Stimulated activated CD4-positive, alpha-beta T cell treated with anti-CD3 and anti-CD28 coated beads, Interleukin-1b, Interleukin-23, amount 100 ng/mL, for 1 hour (primary cell): ENCODE measurements at places on chromosomes 4 and X.

- no peak for DNase-seq
These were observed 98.7 kb upstream of the DDIT4L start for GRCh38 chr4:100288811-100289529.

- no peak for DNase-seq
These were observed 113.2 kb downstream of the SPCS3 start for GRCh38 chr4:176432811-176433540.

DNA sequence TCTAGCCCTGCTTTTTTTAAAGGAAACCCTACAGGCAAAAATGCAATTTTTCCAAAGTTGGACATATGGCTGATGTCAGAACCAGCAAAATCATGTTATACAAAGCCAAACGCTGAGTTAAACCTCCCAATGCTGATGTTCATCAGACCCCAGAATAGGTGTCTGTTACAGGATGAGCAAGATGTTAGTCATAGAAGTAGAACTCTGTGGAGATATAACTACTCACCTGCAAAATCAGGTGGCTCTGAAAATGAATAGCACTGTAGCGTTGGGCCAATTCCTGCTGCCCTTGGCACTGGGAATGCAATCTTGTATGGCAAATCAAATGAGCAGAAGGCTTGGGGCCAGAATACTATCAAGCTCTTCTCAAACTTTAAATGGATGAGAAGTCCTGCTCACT is 634.1 kb downstream of the RPA4 start:
- no peak for DNase-seq

DNA sequence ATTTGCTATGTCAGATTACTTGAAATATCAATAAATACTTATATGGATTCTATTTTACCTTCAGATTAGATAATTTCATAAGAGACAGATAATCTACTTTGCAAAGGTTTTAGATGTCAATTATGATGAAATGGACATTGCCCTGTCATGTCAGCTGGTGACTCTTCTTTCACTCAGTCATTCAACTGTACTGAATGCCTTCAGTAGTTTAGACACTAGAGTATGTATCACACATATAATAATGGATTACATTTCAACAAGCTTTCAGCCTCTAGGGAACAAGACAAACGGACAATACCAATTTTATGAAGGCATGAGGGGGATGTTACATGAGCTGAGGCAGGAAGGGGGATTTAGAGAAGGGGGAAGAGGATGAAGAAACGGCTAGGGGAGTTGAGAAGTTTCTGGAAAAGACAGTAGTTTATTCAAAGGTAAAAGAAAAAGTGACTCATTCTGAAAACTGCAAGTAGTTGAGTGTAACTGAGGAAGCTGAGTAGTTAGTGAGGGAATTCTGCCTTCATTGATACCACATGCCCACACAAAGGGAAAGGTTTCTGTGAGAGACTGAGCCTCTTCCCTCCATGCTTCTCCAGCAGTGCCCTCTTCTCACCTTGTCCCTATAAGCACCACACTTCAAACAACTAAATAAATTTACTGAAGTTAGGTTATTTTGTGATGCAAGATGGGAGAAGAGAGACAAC is 25.7 kb downstream of the SLC9B2 start:
- no peak for DNase-seq

- DNase-seq, result no peak
These were observed 4.5 kb upstream of the CBR4 start for GRCh38 chr4:169014586-169014985.
